LHCN-M2 (cell line): ENCODE measurements at places on chromosomes 16 and 17. TPM values are rescaled to one million over a fixed set of nuclear protein-coding genes. Genes with fewer than 3 reads are reported as not detected.
A peak's percentile ranks its signal among the peaks of the same experiment; 100 is the strongest.

Gene PMP22
- total RNA-seq: 23.6 and 26.4 TPM in 2 replicates

Gene KRT28
- total RNA-seq: not detected in 2 replicates

Gene BRIP1
- 15.7 and 17.0 TPM in 2 replicates for total RNA-seq

Gene MYLK3
- 0.06 TPM in 1 of 2 replicates, not detected in the other for total RNA-seq

DNA sequence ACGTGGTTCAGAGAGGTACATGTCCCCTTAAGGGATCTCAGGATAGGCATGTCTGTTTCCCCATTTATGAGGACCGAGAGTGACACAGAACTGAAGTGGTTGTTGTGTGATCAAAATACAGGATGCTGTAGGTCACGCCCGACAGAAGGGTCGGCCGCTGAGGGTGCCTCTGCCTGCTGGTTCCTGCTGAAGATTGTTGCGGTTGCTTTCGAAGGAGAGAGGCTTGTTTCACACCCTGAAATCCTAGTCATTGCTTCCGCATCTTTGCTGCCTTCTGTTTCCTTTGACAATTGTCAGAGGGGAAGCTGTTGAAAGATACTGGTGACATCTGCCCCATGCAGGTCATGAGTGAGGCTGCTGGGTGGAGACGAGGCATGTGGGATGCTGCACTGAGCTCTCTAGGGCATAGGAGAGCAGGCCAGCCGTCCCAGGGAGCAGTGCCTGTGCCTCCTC lies 3.8 kb upstream of the NAT9 start:
- DNase-seq: no peak

DNA sequence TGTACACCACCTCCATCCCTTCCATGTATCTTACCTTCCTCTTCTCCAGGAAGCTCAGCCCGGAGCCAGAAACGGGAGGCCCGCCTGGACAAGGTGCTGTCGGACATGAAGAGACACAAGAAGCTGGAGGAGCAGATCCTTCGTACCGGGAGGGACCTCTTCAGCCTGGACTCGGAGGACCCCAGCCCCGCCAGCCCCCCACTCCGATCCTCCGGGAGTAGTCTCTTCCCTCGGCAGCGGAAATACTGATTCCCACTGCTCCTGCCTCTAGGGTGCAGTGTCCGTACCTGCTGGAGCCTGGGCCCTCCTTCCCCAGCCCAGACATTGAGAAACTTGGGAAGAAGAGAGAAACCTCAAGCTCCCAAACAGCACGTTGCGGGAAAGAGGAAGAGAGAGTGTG lies 756 bp upstream of the MVP start:
- no peak for DNase-seq

DNA sequence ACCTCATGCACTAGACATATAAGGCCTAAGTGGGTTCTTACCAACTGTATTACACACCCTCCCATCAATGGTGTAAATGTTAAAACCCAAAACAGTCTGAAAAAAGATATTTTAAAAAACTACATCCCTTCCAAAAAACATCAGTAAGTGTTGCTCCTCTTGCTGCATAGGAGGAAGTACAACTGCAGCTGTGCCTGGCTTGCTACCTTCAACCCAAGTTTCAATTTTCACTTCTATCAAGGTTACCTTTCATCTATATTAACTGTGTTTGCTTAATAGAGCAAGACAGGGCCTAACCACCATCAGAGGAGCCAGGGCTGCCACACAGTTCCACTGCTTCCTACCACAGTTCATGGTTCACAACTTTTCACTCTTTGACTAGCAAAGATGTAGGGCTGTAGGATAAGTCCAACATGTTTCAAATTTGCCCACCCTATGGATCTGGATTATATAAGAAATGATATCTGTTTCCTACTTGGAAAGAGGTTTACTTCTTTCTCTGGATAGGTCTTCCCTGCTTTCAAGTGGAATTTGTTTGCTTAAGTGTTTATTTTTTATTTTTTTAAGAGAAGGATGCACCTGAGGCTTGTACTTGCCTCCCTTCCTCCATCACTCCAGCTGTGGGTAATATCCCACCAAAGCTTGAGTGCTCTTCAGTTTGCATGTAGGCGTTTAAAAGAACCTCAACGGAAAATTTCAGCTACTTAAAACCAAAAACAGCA lies 56.7 kb downstream of the GRB7 start:
- no peak for DNase-seq

GRCh38 chr17:81153340-81153803 lies 11.9 kb upstream of the PVALEF start:
- peak; percentile 85 for DNase-seq

DNA sequence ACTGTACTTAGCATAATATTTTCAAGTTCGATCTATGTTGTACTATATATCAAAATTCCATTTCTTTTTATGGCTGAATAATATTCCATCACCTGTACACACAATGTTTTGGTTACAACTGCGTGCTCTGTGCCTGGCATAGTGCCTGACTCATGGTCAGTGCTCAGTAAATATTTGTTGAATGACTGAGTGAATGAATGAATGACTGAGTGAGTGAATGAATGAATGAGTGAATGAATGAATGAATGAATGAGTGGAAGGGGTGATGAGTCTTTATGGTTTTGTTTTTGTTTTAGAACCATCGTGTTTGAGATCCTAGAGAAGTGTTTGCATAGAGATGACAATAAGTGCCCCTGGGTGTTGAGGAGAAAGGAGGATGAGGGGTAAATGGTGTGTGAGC lies 155.3 kb downstream of the MRM1 start:
- DNase-seq: no peak

DNA sequence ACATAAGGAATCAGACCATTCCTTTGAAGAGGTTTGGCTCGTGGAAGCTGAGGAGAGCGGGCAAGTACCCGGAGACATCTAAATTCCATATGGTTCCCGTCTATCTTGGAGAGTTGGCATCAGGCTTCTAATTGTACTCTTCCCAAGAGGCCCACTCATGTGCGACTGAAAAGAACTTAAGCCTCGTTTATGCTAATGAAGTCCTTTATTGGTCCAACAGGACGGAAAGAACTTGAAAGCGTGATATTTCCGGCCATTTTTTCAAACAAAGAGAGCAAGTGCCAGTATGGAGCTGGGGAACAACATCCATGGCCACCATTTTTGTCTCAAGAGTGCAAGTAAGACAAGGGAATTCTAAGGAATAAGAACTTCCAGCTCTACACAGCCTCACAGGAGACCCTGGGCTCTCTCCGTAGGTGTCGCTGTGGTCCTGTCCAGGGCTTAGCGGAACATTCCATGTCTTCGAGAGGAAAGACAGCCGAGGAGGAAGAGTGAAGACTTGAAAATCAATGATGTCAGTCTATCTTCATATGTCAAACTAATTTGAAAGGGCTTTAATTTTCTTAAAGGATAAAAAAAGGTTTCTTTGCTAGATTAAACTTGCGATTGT lies 566.0 kb upstream of the PSMD7 start:
- DNase-seq: no peak

DNA sequence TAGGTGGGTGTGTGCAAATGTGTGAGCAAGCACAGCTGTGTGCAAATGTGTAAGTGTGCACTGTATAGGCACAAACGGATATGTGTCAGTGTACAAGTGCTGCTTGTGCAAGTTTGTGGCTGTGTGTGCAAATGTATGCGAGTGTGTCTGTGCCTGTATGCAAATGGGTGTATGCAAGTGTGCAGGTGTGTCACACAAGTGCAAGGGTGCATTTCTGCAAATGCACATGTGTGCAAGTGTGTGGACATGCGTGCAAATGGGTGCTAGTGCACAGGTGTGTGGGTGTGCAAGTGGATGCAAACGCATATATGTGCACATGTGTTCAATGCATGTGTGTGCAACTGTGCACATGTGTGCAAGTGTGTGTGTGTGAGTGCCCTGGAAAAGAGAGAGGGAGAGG lies 76.5 kb upstream of the TNRC6C start:
- DNase-seq: no peak
